ENCODE measurements at places on chromosomes 11 and 22.
A peak's percentile ranks its signal among the peaks of the same experiment; 100 is the strongest.

- DNase-seq: no peak
These were observed 36.4 kb upstream of the TH start for GRCh38 chr11:2207773-2208621.

GRCh38 chr22:41913842-41914534 is 886 bp downstream of the SHISA8 start:
- no peak for DNase-seq

DNA sequence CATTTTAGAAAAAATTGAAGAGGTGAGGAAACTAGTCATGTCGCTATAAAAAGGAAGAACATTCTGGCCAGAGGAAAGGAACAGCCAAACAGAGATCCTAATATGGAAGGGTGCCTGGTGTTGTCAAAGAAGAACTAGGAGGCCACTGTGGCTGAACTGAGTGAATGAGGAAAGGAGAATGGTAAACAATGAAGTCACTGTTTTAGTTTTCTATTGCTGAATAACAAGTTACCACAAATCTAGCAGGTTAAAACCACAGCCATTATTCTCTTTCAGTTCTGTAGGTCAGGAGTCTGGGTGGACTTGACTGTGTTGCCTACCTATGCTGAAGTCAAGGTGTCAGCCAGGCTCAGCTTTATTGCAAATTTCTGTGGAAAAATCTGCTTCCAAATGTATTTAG is 549.3 kb upstream of the CCDC90B start:
- DNase-seq: no peak

- no peak for DNase-seq
These were observed 68.6 kb downstream of the RAB38 start for GRCh38 chr11:88106666-88107065.

DNA sequence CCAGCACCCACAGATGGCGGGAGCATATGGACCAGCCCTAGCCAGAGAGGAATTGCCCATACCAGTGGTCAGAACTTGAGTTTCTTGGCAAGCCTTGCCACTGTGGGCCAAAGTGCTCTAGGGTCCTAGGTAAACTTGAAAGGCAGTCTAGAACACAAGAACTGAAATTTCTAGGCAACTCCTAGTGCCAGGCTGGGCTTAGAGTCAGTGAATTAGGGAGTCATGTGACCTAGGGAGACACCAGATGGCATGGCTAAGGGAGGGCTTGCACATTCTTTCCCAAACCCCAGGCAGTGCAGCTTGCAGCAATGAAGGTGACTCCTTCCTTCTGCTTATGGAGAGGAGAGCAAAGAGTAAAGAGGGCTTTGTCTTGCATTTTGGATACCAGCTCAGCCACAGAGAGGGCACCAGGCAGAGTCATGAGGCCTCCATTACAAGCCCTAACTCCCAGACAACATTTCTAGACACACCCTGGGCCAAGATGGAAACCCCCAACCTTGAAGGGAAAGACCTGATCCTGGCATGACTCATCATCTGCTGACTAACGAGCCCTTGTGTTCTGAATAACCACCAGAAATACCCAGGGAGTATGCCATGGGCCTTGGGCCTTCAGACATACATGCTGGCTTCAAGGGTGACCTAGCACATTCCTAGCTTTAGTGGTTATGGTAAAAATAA is 19.2 kb upstream of the OR56A3 start:
- no peak for DNase-seq

DNA sequence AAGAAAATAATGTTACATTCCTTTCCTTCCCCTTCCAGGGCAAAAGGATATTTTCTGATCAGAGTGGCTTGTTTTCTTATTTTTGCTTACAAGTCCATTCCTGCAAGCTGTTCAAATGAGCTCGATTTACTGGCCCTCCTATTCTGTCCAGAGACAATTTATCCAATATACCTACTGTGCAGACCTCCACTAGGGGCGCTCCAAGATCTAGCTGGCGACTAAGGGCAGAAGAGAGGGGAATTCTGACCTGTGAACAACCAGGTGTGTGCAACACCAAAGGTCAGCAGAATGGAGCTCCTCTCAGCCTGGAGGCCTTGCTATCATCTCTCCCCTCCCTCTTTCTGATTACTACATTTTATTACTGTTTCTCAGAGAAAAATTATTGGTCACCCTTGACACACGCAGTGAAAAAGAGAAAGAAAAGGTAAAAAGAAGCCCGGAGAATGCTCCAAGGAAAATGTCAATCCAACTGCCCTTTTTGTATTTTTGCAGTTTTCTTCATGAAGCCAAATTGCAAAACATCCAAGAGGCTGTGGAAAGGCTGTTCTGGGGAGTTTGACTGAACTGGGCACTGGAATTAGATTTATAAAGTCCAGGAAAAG is 3.2 kb downstream of the SEZ6L start:
- no peak for DNase-seq

DNA sequence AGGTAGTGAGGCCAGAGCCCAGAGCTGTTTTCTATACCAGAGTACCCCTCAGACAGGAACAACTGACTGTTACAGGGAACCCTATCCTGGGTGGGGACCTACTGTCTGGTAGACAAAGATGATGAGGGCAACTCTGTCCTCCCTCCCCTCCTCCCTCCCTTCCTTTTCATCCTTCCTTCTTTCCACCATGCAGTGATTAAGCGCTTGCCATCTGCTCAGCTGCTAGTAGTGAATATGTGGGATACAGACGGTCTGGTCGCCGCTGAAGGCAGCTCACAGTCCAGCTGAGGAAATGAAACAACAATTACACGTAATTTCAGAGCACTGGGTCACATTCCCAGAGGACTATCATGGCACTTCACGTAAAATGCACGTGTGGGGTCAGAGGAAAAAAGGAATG is 597.1 kb downstream of the BUD13 start:
- no peak for DNase-seq

DNA sequence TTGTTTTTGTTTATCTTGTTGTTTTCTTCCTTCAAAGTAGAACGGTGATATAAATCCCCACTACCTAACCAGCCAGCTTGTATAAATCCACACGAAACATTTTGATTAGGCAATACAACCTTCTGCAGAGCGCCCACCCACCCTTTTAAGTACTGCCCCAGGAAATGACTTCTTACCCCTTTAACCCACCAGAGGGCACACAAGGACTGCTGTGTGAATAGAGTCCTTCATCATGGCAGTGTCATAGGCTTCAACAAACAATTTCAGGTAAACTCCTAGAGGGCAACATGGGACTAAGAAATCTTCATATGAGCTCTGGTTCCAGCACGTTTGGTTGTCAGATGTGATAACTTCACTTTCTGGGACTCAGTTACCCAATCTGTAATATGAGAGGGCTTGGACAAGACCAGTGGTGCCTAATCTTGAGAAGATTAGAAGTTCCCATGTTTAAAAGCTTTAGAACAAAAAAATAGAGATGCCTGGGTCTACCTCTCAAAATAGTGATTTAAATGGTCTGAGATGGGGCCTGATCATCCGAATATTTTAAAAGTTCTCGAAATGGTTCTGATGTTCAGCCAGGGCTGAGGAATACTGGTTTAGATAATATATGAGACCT is 56.1 kb downstream of the PIWIL4 start:
- DNase-seq: peak; percentile 65

DNA sequence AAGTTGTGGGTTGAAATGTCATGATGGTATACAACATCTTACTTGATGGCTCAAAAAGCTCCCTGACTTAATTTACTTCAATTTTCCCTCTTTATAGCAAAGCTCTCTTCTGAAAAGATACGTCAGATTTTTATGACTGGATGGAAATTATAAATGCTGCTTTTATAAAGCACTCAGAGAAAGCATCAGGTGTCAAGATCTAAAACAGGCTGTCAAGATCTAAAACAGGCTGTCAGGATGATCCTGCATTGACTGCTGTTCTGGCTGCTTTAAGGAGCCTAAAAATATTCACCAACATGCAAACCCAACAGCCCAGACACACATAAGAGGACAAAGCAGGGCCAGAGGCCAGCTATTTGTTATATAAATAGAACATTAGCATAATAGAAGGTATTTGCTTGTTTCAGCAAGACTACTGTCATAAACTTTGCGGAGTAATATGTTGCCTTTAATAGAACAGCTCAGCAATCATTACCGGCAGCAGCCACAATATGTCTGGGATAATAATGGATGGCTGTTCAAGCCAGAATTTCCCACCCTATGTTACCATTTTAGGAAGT is 77.3 kb upstream of the ANO5 start:
- DNase-seq: no peak

- DNase-seq: no peak
These were observed 377.4 kb downstream of the DYNC2H1 start for GRCh38 chr11:103486604-103487003.

GRCh38 chr22:21791635-21792625 is 56.3 kb upstream of the YPEL1 start:
- DNase-seq: no peak

GRCh38 chr22:29092243-29092642 is 19.4 kb downstream of the KREMEN1 start:
- DNase-seq: no peak

GRCh38 chr22:31148953-31149627 is 8.8 kb upstream of the PLA2G3 start:
- no peak for DNase-seq

GRCh38 chr11:65964906-65965305 is 3.4 kb downstream of the SART1 start:
- no peak for DNase-seq

DNA sequence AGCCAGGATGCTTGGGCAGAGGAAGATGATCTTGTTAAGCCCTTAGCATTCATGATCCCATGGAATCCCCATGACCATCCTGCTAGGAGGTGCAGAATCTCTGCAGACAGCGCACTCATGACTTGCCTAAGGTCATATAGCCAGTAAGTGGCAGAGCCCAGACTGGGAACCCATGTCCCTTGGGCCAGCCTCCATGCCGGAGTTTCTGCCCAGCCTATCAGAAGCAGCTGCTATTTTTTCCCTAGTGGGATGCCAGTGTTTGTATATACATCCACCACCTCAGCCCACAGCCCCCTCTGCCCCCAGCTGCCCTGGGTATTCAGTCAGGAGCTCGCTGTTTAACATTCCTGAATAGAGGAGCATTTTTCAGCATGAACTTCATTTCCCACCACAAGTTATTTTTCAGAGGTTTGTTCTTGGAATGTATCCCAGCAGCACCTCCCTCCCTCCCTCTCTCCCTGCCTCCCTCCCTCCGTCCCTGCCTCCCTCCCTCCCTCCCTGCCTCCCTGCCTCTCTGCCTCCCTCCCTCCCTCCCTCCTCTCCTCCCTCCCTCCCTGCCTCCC is 34.4 kb upstream of the SUSD2 start:
- DNase-seq: no peak

- DNase-seq: no peak
These were observed 22.2 kb downstream of the PTDSS2 start for GRCh38 chr11:472272-472671.

- no peak for DNase-seq
These were observed 8.9 kb downstream of the RELT start for GRCh38 chr11:73384872-73385689.

DNA sequence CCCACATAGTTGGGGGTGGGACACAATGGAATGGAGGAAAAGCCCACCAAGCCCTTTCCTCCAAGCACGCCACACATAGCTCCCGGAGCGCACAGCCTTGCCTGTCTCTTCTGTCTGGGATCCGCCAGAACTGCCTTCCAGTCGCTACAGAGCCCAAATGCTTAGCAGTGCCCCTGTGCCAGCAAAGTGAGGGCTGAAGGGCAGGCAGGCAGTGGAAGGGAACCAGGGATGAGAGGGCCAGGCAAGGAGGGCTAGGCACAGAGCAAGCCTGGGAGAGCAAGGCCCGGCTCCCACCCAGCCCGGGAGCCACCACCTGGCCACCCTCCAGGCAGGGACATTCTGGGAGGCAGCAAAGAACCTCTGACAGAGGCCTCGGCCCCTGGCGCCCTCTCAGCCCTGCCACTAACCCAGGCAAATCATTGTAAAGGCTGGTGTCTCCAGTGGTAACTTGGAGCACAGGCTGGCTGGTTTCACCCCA is 32.5 kb downstream of the PPP2R1B start:
- DNase-seq: no peak

DNA sequence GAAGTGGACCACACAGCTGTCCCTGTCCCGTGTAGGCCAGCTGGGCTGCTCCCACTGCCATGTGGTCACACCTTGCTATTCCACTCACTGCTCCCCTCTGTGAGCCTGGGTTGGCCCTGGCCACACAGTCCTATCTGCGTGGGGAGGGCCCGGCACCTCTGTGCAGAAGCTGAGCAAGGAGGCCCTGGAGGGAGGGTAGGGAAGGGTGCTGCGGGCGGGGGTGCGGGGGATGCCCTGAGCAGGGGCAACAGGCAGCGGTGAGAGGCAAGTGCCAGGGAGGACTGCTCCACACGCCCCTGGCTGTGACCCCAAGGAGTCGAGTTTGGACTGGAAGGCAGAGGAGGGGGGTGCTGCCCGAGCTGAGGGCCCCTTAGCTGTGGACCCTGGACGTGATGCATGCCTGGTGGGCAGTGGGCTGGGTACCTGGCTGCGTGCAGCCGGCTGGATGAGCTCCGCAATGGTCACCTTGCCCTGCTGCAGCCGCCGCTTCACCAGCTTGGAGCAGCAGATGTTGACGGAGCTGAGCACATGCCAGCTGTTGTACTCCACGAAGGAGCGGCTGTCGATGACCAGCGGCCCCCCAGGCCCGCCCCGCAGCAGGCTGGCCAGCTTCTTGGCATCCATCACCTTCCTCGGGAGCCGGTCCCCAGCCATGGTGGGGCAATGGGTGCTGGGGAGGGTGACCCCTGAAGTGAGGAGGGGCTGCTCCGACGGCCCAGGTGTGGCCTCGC is 6.7 kb downstream of the DUSP8 start:
- no peak for DNase-seq

DNA sequence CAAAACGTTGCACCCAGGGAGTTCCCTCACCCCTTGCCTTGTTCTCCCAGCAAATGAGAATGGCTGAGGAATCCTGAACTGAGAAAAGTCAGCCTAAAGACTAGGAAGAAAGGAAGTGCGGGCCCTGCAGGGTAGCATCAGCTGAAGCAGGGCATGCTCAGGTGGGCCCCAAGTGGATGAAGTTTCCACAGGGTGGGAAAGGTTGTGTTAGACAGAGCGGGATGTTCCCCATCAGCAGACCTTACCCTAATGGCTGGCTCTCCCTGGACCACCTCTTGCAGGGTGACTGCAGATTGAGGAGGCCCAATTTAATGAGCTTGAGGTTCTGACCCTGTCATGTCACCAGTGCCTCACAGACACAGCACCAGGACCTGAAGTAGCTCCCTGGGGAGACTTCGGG is 81.5 kb upstream of the MYOD1 start:
- DNase-seq: no peak

GRCh38 chr11:21069909-21070308 is 400.5 kb downstream of the NELL1 start:
- no peak for DNase-seq

GRCh38 chr11:115170133-115170815 is 333.9 kb downstream of the CADM1 start:
- no peak for DNase-seq

DNA sequence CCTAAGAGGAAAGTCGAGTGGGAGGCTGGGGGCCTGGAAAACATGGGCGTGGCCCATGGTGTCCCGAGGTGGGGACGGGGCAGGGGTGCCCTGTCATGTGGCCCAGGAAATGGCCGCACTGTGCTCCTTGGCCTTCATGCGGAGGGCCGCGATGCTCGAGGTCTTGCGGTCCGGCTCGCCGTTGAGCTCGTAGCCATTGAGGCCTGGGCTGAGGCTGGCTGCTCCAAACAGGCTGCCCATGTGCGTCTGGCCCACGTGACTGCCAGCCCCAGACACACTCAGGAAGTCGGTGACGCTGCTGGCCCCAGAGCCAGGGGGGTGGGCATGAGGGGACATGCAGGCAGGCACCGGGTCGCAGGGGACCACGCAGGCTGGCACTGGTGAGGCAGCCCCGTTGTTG is 45.2 kb downstream of the ALX4 start:
- DNase-seq: no peak
